ENCODE measurements at places on chromosomes 4 and X. TPM values are rescaled to one million over a fixed set of nuclear protein-coding genes. Genes with fewer than 3 reads are reported as not detected.

Gene ARSJ
- 69.5 TPM for total RNA-seq

Gene ARL9
- total RNA-seq, result 0.32 TPM

Gene ADH5
- 252 TPM for total RNA-seq

Gene CENPU
- total RNA-seq, result 16.8 TPM

Gene LAGE3
- 15.5 TPM for total RNA-seq

Gene SLC9A7
- 46.6 TPM for total RNA-seq

Gene PRRG3
- not detected for total RNA-seq

Gene CXCL10
- total RNA-seq, result under 0.01 TPM

Gene DRD5
- not detected for total RNA-seq

Gene TCEAL8
- total RNA-seq, result 108 TPM

Gene ASB5
- 7.4 TPM for total RNA-seq

Gene ZIC3
- not detected for total RNA-seq

Gene MAPK10
- total RNA-seq, result 12.1 TPM

Gene CDKL5
- total RNA-seq, result 4.5 TPM

Gene ALB
- total RNA-seq, result not detected

Gene DMD
- total RNA-seq, result 29.0 TPM

Gene BEX5
- total RNA-seq, result not detected

Gene USP53
- total RNA-seq, result 72.2 TPM

Gene LONRF3
- 0.43 TPM for total RNA-seq

Gene APELA
- not detected for total RNA-seq

Gene CLGN
- total RNA-seq, result 1.6 TPM

Gene ARHGEF6
- total RNA-seq, result 12.5 TPM

Gene FHIP1A
- under 0.01 TPM for total RNA-seq

Gene RAB9B
- total RNA-seq, result 0.64 TPM

Gene ATP1B4
- not detected for total RNA-seq

Gene ZFP92
- total RNA-seq, result 0.32 TPM

Gene CAPN6
- 1.3 TPM for total RNA-seq

Gene OTC
- total RNA-seq, result not detected

Gene AP1S2
- 39.7 TPM for total RNA-seq

Gene CENPI
- 20.3 TPM for total RNA-seq

Gene MAGEB10
- total RNA-seq, result not detected

Gene CCKAR
- total RNA-seq, result 0.43 TPM

Gene RENBP
- total RNA-seq, result 12.6 TPM

Gene HPGD
- not detected for total RNA-seq

Gene GAGE12E
- total RNA-seq, result not detected

Gene MID1
- total RNA-seq, result 16.4 TPM

Gene DIAPH2
- 15.5 TPM for total RNA-seq

Gene RBMXL3
- not detected for total RNA-seq

Gene FRMPD4
- total RNA-seq, result 3.9 TPM

Gene HSPA4L
- total RNA-seq, result 6.5 TPM

Gene KLKB1
- not detected for total RNA-seq

Gene NAA11
- 0.97 TPM for total RNA-seq

Gene ASB12
- not detected for total RNA-seq

Gene RADX
- total RNA-seq, result 0.64 TPM

Gene HERC6
- 8.7 TPM for total RNA-seq

Gene SPACA5
- total RNA-seq, result not detected

Gene DAPP1
- total RNA-seq, result not detected

Gene MMRN1
- total RNA-seq, result not detected
